ENCODE measurements at places on chromosomes 2 and 18. TPM values are rescaled to one million over a fixed set of nuclear protein-coding genes. Genes with fewer than 3 reads are reported as not detected.

GRCh38 chr18:4142876-4143275 is 312.2 kb downstream of the DLGAP1 start:
- no peak for DNase-seq

DNA sequence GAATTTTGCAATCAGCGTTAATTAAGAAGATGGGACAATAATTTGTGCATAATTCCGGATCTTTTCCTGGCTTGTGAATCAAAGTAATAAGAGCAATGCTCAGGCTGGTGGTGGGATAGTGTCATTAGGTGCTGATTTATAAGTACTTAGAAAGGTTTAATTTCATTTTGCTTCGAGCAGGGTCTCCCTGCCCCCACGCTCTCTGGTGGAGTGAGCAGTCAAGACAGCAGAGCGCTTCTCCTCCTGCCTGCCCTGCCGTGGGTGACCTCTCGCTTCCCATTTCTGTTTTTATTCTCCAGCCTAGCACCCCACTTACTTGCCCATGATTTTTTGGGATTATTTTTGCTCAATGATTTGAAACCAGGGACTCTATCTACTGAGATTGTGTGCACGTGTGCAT is 7.1 kb downstream of the ASB18 start:
- DNase-seq = no peak

- no peak for DNase-seq
Observed at GRCh38 chr18:6666012-6666685, 63.4 kb upstream of the ARHGAP28 start.

GRCh38 chr2:231277962-231278361 is 79.5 kb downstream of the ARMC9 start:
- DNase-seq = no peak

- peak; percentile 54 for DNase-seq
Observed at GRCh38 chr2:37196320-37197195, at the start of gene CEBPZOS. TSS of gene CEBPZOS (plus strand) at chr2:37196496. CDS start at chr2:37199705, 3,209 bp downstream.

DNA sequence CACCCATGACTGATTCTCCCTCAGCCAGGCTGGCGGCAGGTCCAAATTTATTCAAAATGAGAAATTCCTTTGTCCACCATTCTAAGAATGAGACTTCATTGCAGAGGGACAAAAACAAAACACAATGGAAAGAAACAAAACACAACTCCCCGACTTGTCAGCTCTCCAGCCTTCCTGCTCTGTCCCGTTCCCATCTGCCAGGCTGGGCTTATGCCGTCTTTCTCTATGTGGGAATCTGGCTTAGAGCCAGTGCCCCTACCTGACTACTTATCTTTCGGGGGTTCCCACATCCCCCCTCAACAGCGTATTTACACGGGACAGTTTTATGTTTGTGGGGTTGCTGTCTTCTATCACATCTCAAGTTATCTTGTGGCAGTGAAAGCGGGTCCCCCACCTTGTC is 13.8 kb downstream of the CELF4 start:
- DNase-seq = no peak

GRCh38 chr2:43349904-43350303 is 123.5 kb upstream of the ZFP36L2 start:
- DNase-seq = no peak

DNA sequence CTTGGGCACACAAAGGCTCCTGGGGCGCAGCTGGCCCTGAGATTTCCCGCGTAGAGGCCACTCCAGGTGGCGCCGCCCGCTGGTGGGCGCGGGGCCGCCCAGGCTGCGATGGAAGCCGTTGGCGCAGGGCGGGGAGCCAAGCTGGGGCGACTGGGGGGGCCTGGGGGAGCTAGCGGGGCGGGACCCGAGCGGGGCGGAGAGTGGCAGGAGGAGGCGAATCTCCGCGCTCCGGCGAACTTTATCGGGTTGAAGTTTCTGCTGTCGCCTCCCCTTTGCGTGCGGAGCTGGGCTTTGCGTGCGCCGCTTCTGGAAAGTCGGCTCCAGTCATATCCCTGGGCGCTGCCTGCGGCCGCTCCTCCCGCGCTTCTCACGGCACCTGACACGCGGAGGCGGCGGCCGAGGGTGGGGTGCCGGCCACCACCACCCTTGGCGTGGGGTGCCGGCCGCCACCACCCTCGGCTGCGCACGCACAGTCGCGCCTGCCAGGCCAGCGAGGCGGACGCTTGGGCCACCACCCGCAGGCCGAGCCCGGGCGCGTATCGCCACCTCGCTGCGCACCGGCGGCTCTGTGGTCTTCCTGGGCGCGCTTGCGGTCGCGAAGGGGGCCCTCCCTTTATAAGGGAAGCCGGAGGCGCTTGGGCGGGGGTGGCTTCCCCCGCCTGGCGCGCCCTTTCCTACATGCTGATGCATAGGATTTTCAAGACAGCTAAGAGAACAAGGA is 919 bp upstream of the CYP1B1 start:
- peak; percentile 56 for DNase-seq

GRCh38 chr2:189959450-189959849 is 103.1 kb downstream of the MSTN start:
- DNase-seq = no peak

GRCh38 chr2:71640489-71640888 is 187.1 kb downstream of the DYSF start:
- no peak for DNase-seq

GRCh38 chr2:205370726-205371125 is 311.6 kb upstream of the NRP2 start:
- DNase-seq = no peak

DNA sequence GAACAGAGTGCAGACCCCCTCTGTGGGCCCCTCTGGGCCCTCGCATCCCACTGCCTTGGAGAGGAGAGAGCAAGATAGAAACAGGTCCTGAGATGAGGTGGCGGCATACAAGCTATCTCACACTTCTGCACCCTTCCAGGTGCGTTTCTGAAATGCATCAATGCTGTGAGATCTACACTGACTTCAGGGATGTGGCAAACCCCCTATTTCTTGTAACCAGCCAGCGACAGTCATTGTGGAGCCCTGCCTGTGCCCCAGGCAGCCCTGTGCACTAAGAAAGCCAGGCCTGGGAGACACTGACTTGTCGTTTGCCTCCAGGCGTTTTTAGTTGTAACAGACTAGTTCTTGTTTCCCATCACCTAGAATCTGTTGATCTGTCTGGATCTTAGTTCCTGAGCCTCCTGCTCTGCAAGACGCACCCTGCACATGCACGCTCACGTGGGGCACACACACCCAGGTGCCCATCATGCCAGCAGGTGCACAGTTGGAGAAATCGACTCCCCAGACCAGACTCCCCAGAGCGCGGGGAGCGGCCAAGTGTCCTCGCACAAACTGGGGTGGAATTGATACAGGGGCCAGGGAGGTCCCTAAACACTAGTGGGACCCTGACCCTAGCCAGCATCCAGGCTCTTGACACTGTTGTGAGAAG is 238.0 kb downstream of the FAM210A start:
- DNase-seq = no peak

- no peak for DNase-seq
Observed at GRCh38 chr18:78733762-78734613, 245.6 kb upstream of the SALL3 start.

DNA sequence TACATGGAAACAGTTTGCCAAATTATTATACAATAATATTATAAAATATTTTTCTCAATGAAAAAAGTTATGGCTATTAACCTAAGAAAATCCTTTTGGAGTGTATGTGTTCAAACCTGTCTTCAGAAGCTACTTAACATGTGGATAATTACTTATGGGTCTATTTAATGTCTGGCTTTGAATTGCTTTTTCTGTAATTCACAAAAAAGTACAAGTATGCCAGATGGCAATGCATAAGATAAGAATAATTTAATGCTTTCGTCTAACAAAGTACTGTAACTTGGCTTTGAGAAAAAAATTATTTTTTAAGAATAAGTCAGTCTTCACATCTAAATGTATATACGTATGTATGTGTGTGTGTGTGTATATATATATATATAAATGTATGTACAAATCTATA is 1073.0 kb downstream of the TDRD15 start:
- DNase-seq = no peak

DNA sequence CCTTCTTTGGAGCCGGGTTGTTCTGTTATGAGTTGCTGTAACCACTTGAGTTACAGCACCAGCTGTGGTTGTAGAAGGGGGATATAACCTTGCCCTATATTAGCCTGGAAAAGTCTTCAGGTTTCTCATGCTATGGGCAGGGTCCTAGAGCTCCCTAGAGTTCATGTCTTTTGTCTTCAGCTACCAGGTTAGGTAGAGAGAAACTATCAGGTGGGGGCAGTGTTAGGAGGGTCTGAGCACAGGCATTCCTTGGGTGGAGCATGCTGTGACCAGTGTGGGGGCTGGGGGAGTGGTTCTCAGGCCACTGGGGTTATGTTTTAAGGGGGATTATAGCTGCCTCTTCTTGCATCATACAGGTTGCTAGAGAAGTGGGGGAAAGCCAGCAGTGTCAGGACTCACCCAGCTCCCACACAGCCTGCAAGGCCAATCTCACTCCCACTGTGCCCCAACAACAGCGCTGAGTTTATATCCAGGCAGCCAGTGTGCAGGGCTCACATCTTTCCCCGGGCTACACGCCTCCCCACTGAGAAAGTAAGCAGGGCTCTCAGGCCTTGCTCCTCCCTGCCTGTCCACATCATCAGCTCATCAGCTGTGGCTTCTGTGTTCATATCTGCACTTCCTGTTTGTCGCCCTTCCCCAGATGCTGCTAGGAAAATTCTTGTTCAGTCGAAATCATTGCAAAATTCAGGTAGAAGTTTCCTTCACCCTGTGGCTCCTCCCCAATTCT is 133.8 kb upstream of the NRXN1 start:
- no peak for DNase-seq

The DSC2 gene
- not detected for total RNA-seq

DNA sequence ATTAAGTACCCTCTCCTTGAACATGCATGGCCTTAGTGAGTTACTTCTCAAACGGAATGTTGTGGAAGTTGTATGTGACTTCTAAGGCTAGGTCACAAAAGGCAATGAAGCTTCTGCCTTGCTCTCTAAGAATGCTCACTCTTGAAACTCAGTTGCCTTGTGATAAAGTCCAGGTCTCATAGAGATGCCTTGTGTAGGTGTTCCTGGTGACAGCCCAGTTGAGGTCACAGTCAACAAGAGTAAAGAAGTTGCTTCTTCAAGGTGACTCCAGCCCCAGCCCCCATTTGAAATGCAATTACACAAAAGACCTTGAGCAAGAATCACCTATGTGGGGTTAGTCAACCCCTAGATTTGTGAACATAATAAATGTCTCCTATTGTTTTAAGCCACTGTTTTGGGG is 35.6 kb downstream of the PTPN2 start:
- no peak for DNase-seq

GRCh38 chr18:32036506-32037180 is 18.0 kb downstream of the RNF125 start:
- no peak for DNase-seq

DNA sequence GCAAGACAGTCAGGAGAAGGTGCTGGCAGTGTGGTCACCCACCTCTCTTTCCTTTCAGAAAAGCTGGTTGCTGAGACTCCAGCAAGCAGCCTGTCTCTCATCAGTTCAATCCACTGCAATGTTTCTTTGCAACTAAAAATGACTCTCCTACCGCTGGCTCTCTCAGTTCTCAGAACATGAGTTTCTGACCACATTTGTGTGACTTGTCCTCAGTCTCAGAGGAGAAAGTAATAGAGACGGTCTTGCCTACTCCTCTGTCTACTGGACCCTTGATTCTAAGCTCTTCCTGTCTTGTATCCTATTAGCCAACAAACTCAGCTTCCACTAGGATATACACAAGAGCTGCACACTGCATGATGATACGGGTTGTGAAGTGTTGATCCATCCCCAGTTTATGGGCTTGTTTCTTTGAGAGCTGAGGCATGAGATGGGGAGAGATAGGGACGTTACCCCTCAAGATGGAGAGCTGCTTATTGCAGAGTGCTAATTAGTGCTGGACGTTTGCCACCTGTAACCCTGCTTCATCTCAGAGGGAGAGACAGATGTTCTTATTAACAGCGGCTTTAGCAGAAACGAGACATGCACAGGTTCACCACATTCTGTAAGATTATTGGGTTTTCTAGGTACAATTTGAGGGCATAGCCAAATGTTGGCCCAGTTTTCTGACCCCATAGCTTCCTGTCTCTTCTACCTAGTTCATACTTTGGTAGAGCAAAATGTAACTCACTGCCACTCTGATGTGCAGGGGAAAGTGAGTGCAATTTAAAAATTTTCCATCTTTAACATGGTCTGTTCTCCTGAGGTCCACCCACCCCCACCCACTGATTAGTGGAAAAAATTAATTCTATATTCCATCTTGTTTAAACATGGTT is 32.4 kb upstream of the YWHAQ start:
- no peak for DNase-seq

- DNase-seq = no peak
Observed at GRCh38 chr2:119435081-119435952, 3.7 kb downstream of the TMEM37 start.

GRCh38 chr2:120618830-120619229 is 116.8 kb upstream of the GLI2 start:
- no peak for DNase-seq

- no peak for DNase-seq
Observed at GRCh38 chr2:20348542-20348941, 2.1 kb downstream of the PUM2 start.

DNA sequence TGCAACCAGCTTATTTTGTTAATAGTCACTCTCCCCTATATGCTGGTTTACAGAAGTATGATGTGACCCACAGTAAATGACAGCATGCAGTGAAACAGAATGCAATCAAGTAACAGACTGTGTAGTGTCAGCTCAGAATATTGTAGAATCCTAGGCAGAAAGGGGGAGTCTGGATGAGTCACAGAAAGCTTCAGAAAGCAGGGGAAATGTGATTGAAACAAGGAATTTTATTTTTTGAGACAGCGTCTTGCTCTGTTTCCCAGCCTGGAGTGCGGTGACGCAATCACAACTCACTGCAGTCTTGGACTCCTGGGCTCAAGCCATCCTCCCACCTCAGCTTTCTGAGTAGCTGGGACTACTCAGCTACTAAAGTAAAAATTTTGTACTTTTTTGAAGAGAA is 219.9 kb upstream of the FBXO11 start:
- DNase-seq = no peak

DNA sequence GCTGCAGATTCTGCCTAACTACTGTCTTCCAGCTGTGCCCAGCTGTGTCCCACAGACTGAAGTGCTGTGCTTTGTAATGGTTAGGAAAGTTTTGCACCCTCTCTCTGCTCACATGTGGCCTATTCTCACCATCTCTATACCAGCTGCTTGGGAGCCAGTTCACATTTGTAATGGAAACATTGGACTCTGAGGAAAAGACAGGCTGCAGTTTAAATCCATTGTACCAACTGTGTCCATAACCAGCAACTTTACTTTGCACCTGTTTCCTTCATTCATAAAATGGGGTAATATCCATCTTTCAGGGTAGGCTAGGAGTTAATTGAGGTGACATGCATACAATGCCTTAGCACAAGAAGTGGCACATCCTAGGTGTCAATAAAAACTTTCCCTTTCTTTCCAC is 344.0 kb downstream of the TNS1 start:
- no peak for DNase-seq

GRCh38 chr2:11870064-11870463 is 123.6 kb downstream of the LPIN1 start:
- no peak for DNase-seq

- peak; percentile 93 for DNase-seq
Observed at GRCh38 chr2:67259556-67260342, 137.4 kb upstream of the ETAA1 start.

The WBP1 gene
- 60.7 TPM for total RNA-seq

DNA sequence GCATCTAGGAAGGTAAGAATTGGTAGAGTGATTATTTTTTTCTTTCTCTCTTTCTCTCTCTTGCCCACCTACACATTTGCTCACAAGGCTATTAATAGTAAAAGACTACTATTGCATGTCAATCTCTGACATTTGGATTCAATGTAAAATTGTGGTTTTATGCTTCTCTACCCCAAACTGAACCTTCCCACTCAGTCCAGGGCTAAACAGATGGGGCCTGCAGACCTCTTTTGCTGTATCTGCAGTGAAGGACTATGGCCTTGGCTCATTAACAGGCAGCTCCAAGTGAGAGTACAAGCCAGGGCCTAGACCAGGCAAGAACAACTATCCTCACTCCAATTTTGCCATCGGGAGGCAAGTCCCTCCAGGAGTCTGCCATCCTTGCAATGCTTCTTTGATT is 68.3 kb upstream of the ARL4C start:
- no peak for DNase-seq

All from HFFc6 (cell line).